ENCODE measurements at places on chromosomes 1 and 21.

- DNase-seq = no peak
These were observed 11.0 kb downstream of the EVA1C start for GRCh38 chr21:32423320-32424190.

DNA sequence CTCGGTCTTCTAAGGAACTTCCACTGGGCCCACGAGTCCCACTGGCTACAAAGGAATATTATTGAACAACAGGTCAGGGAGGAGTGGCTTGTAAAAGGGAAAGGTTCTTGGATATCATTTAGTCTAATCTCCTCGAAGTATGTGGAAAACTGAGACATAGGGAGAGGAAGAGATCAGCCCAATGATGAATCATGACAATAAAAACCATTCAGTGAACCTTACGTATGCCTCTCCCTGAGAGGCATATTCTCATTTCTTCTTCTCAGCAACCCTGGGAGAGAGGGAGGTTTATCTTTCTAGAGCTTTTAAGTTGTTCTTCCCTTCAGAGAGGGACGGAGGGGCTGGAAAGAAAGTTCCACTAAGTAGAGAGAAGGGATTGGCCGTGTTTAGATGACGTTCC, 5.3 kb upstream of the MOB3C start:
- DNase-seq = no peak

GRCh38 chr1:173149887-173150286, 57.2 kb downstream of the TNFSF4 start:
- DNase-seq = no peak

GRCh38 chr1:244196571-244197285, 145.6 kb downstream of the ZBTB18 start:
- no peak for DNase-seq

DNA sequence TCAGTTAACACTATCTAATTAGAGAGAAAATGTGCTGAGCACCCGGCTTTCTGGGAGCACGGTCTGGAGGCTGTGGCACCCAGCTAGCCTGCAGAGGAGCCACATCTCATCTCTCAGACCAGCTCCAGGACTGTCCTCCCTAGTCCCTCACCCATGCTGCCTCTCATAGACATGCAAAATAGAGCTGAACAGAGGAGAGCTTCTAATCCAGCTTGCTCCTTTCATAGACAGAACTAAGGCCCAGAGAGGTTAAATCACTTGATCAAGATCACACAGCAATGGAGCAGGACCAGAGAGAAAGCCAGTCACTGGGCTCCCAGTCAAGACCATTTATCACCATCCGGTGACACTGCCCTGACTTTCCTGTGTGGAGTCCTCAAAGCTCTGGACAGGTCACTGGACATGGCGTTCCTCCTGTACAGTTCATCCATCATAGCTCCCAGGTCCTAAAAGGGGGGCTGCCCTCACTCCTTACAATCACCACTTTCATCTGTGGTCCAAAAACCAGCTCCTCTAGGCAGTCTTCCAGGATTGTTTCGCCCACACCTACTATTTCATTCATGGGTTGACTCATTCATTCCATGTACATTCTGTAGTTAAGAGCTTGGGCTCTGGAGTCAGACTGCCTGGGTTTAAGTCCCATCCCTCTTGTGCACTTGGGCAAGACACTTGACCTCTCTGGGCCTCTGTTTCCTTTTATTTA, 8.8 kb upstream of the CAMK2N1 start:
- DNase-seq = no peak

GRCh38 chr1:98903261-98903660, 101.4 kb downstream of the PLPPR5 start:
- no peak for DNase-seq

- peak; percentile 51 for DNase-seq
These were observed 31.3 kb downstream of the NCMAP start for GRCh38 chr1:24586970-24587820.

DNA sequence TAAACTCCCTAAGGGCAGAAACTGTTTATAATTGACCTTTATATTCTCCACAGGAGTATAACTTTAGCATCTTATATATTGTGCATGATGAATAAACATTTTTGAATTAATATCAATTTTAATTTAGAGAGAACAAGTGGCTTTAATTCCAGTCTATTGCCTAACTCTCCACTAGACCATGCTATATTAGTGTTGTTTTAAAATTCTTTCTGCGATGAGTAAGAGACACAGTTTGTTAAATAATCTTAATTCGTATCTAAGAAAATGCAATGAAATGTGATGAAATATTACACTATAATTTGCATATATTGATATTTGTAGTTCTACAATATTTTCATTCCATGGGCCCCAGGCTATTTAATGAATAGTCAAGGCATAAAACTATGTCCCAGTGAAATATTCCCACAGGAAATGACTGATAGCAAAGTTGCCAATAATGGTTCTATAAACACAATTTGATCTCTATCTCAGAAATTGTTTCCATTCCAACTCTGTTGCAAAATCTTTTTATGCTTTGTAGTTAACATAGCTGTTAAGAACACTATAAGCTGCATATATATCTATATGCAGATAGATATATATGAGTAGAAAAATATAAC, 2.9 kb upstream of the SYDE2 start:
- DNase-seq = no peak

GRCh38 chr1:114338191-114338890, 172.7 kb downstream of the TRIM33 start:
- DNase-seq = no peak

DNA sequence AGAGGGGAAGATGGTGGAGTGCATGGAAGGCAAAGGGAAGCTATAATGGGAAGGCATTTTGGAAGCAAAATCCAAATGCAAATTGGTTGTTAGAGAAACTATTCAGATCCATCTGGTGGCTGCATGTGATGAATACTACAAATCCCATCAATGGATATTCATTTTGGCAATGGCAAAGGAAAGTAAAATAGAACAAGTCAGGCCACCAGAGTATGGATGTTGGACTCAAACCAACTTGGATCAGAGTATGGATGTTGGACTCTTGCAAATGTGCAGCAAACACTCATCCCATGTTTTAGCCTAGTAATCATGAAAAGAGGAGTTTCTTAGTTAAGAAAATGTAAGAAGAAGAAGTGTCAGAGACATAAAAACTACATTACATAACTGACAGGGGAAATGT, 289.6 kb upstream of the DAB1 start:
- no peak for DNase-seq

DNA sequence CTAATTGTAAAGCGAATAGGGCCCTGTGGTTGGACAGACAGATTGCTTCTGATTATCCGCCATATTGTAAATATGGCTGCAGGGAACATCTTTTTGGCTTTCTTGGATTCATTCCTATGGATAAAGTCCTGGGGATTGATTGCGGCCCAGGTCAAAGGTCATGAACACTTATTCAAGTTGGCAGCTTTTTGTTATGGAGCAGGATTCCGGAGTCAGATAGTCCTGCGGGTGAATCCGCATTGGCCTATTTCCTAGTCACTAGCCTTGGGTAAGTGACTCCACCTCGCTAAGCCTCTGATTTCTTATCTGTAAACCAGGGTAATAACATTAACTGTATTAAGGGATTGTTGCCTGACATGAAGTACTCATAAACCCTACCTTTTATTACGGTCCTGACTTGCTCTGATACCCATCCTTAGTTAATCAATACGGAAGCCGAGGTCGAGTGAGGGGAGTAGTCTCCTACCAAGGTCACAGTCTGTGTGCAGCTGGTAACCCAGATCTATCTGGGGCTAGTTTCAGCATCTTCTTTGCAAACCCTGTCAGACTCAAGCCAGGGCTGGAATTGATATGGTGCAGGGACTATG, 31.7 kb downstream of the EDN2 start:
- no peak for DNase-seq

DNA sequence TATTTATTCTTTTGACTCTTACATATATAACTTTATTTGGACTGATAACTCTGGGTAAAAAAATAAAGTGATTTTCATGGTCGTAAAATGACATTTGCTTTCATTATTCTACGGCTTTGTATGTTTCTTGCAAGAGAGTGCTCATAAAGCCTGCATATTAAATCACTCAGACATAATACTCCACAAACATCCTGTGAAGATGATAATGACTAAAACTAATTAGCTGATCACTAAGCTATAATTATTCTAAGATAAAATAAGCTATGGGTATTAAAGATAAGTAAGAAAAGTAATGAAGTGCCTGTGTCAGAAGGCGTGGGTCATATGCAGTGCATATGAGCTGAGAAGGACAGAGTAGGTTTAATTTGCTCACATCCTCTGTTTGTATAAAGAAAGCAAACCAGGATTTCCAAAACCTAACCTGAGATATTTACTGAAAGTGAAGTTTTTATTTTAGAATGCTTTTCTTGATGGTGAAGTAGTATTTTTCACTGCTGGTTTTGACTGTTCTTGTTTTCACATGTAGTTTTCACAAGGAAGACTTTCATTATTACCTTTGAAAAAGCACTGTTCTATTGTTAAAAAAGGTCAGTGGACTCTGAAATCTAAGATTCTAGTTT, 278.8 kb downstream of the AMY1C start:
- DNase-seq = no peak

GRCh38 chr1:238052496-238053266, 162.0 kb upstream of the ZP4 start:
- DNase-seq = no peak

DNA sequence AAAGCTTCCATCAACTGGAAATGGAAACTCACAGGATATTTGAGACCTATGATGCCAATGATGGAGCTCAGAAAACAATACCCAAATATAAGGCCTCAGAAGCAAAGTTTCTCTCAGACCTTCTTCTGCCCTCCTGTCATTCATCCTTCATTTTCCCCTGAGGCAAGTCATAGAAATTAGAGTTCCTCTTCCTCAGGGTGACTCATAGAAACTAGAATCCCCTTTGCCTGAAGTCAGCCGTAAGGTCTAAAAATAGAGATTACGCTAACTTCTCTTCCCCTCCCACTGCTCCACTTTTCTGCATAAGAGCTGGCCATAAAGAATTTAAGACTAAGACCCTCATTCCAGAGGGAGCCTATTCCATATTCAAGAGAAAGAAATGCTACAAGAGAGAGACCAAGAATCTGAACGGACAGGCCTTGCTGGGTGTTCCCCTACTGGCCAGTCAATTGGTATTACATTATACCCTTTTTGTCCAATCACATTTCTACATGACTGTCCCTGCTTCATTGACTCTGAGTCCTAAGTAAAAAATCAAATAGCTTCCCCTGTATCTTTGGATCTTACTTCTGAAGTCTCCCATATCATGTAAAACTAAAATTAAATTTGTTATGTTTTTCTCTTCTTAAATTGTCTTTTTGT, 994.9 kb downstream of the ADGRL2 start:
- DNase-seq = no peak

DNA sequence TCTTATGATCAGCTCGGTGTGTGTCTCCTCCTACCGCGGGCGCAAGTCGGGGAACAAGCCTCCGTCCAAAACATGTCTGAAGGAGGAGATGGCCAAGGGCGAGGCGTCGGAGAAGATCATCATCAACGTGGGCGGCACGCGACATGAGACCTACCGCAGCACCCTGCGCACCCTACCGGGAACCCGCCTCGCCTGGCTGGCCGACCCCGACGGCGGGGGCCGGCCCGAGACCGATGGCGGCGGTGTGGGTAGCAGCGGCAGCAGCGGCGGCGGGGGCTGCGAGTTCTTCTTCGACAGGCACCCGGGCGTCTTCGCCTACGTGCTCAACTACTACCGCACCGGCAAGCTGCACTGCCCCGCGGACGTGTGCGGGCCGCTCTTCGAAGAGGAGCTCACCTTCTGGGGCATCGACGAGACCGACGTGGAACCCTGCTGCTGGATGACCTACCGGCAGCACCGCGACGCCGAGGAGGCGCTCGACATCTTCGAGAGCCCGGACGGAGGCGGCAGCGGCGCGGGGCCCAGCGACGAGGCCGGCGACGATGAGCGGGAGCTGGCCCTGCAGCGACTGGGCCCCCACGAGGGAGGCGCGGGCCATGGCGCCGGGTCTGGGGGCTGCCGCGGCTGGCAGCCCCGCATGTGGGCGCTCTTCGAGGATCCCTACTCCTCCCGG, 1.5 kb downstream of the KCNC4 start:
- DNase-seq = no peak

DNA sequence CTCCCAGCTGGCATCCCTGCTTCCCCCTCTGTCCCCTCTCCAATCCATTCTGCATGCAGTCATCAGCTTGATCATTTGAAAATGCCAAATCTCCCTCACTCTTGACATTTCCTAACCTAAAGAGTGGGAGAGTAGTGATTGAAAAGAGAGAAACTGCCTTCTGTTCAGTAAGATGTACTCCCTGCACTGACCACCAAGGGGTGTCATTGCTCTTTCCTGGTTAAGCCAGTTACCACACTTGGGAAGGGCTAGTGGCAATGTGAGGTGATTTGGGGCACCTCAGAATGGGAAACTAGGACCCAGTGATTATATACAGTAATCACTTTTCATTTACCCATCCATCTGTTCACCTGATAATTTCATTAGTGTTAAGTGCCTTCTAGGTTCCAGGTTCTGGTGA, 6.9 kb upstream of the TMEM269 start:
- DNase-seq = no peak

GRCh38 chr1:230186874-230187273, 119.8 kb downstream of the GALNT2 start:
- no peak for DNase-seq

GRCh38 chr21:45390121-45390751, 14.7 kb upstream of the COL18A1 start:
- DNase-seq = no peak

GRCh38 chr1:150511551-150511950, 3.6 kb downstream of the ECM1 start:
- DNase-seq = no peak

GRCh38 chr1:118258975-118259374, 73.9 kb upstream of the SPAG17 start:
- no peak for DNase-seq

GRCh38 chr21:17777072-17777765, 41.9 kb downstream of the C21orf91 start:
- DNase-seq = no peak
